Lower leg skin (tissue), 4 donors: ENCODE measurements at places on chromosomes 11 and 22. TPM values are rescaled to one million over a fixed set of nuclear protein-coding genes. Genes with fewer than 3 reads are reported as not detected.

DNAJB13 gene
- not detected for total RNA-seq

FADS3 gene
- total RNA-seq: 10.9 TPM

MPPED1 gene
- total RNA-seq: 0.29 TPM

OR51B4 gene
- total RNA-seq: not detected

TNKS1BP1 gene
- total RNA-seq: 219 TPM

ART1 gene
- total RNA-seq: not detected

MUC15 gene
- total RNA-seq: 64.2 TPM

PRG3 gene
- not detected for total RNA-seq

CHADL gene
- total RNA-seq: 16.3 TPM
